Stimulated activated CD8-positive, alpha-beta memory T cell treated with anti-CD3 and anti-CD28 coated beads, Interleukin-12 subunit alpha, Interleukin-12 subunit beta, amount 100 ng/mL, for 4 hours (primary cell): ENCODE measurements at places on chromosomes 7 and 10.

DNA sequence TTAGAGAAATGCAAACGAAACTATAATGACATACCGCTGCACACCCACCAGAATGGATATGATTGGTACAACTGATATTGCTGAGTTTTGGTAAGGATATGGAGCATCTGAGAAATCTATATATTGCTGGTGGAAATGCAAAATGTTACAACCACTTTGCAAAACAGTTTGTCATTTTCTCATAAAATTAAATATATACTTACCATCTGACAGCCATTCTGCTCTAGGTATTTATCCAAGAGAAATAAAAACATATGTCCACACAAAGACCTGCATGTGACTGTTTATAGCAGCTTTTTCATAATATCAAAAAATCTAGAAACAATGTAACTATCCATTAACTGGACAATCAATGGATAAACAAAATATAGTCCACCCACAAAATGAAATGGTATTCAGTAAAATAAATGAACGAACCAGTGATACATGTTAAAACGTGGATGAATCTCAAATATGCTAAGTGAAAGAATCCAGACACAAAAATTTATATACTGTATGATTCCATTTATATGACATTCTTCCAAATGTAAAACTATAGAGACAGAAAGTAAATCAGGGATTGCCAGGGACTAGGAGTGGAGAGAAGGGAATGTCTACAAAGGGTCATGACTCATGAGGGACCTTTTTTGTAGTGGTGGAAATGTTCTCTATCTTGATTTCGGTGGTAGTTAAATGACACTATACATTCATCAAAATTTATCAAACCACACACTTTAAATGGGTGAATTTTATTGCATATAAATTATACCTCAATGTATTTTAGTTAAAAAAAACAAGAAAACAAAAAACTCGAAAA lies 312.0 kb upstream of the GLI3 start:
- no peak for DNase-seq

GRCh38 chr10:78857193-78857592 lies 211.6 kb upstream of the ZMIZ1 start:
- DNase-seq = no peak

DNA sequence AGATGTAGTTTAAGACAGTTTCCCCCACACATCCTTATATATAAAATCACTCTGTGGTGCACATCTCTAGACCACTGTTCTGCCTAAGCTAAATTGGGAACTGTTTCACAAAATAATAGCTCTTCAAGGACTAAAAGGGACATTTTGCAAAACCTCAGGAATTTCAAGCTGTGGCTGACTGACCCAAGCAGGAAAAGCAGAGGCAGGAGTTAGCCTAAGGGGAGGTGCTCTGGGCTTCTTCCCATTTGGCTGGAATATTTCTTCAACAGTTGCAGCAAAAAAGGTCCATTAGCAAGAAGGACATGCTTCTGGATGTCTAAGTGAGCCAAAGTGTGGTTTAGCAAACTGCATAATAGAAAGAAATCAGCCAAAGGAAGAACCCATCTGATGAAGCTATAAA lies 551.2 kb upstream of the ANKRD30A start:
- DNase-seq = no peak

- no peak for DNase-seq
Measured at GRCh38 chr10:83545901-83546391, 593.4 kb upstream of the GHITM start.

DNA sequence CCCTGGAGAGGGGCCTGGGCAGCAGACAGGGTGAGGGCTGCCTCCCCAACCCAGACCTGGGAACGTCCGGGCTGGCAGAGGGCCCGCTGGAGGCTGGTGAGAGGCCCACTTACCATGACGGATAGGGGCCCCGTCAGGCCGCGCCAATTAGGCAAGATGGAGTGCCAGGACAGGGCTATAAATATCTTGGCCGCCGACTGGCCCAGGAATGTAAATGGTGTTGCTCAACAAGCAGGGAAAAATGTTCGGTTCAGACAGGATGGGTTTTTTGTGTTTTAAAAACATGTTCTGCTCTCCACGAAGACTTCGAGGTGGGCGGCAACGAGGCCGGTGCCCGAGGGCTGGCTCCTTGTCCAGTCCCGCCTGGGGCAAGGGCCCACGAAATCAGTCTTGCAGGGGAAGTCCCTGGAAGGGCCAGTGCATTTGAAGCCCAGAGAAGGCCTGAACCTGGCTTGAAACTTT lies 35.8 kb upstream of the ELN start:
- no peak for DNase-seq

GRCh38 chr10:95877881-95878280 lies 29.9 kb upstream of the CC2D2B start:
- DNase-seq = no peak

DNA sequence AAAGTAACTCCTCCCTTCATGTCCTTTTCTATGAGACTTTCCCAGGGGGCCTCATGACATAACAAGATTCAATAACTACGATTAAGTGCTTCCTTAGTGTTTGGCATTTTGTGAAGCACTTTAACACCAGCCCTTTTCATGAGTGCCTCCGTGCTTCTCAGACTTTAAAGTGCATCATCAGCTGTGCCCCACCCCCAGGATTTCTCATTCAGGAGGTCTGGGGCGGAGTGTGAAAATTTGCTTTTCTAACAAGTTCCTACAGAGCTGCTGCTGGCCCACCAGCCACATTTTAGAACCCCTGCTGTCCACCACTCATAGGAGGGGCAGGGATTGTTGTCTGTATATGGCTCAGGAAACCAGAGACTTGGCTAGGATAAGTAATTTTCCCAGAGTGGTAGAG lies 445.3 kb downstream of the LRMDA start:
- no peak for DNase-seq

GRCh38 chr7:11831736-11832495 lies at the start of gene THSD7A:
Gene THSD7A (minus strand): TSS chr7:11832198. CDS start chr7:11831946, 252 bp downstream.
- DNase-seq = no peak

DNA sequence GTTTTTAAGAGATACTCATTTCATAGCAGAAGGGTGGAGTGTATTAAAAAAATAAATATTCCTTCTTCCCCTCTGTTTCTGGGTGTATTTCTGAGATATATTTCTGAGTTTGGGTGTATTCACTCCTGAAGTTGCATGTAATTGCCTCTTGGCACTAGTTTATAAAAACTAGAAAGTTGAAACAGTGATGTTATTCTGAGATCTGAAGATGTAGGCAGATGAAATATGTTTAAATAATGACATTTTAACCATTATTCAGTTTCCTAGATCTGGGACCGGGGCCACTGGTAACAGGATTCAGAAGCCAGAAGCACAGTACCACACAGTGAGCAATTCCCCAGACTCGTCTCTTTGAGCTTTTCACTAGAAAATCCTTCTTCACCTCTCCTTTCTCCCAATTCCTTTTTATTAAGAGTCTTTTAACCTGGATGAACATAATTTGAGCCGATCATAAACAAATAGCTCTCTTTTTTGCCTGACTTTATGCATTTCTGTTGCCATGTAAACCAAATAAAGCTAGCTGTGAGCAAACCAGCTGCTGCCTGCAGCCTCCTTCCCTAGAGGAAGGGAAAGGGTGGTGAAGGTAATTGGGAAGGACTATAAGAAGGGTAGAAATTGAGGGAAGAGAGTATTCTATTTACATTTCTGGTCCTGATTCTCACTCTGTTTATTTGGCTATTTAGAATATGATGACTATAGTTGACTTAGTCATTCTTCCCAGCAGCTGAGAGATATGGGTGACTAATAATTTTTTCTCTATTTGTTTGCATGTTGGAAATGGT lies 101.8 kb upstream of the STRIP2 start:
- DNase-seq = no peak

GRCh38 chr7:66157060-66157459 lies 42.4 kb downstream of the CRCP start:
- DNase-seq = no peak

GRCh38 chr10:88374392-88375175 lies 208.5 kb downstream of the RNLS start:
- no peak for DNase-seq

- no peak for DNase-seq
Measured at GRCh38 chr7:47653550-47654411, 71.9 kb upstream of the TNS3 start.

DNA sequence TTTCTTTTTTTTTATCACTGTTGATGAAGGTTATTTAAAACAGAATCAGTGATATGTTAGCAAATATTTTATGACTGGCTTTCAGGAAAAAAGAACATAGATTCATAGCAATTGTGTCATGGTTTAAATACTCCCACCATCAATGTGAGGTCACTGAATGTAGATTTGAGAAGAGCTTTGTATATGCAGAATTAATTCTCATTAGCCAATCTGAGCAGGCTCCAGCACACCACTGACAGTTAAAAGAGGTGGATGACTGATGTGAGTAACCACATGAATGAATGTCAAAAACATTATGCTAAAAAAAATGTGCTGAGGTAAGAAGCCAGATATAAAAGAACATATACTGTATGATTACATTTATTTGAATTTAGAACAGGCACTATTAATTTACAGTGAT lies 174.8 kb upstream of the KAT6B start:
- no peak for DNase-seq

DNA sequence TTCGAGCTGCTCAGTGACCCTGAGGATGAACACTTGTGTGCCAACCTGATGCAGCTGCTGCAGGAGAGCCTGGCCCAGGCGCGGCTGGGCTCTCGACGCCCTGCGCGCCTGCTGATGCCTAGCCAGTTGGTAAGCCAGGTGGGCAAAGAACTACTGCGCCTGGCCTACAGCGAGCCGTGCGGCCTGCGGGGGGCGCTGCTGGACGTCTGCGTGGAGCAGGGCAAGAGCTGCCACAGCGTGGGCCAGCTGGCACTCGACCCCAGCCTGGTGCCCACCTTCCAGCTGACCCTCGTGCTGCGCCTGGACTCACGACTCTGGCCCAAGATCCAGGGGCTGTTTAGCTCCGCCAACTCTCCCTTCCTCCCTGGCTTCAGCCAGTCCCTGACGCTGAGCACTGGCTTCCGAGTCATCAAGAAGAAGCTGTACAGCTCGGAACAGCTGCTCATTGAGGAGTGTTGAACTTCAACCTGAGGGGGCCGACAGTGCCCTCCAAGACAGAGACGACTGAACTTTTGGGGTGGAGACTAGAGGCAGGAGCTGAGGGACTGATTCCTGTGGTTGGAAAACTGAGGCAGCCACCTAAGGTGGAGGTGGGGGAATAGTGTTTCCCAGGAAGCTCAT lies 1.1 kb downstream of the DDIT4 start:
- peak; percentile 54 for DNase-seq

DNA sequence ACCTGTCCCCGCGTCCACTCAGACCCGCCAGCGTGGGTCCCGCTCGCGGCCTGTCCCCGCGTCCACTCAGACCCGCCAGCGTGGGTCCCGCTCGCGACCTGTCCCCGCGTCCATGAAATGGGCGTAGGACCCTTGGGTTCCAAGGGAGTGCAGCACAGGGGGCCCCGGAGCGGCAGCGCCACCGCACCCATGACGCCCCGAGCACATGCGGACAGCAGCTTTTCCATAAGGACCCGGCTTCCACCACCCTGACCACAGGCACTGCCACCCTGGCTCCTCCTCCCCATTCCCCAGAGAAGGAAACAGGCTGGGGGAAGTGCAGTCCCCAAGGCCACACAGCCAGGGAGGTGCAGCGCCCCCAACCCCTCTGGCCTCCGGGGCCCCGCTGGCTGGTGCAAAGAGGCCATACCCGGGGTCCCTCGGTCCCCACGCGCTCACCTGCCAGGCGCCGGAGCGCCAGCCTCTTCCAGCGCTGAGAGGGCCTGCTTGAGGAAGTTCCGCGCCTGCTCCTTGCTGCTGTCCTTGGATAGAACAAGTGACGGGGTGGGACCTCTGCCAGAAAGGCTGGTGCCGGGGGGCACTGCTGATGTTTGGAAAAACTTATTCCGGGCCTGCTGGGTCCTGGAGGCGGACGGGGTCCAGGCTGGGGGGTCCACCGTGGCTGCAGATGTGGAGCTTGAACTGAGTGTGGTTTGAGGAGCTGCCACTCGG lies 14.9 kb downstream of the MICALL2 start:
- no peak for DNase-seq

GRCh38 chr7:1562597-1563051 lies 6.6 kb upstream of the TMEM184A start:
- no peak for DNase-seq

- no peak for DNase-seq
Measured at GRCh38 chr10:27372095-27372494, 131.5 kb upstream of the ACBD5 start.

- DNase-seq = no peak
Measured at GRCh38 chr7:155168597-155169480, 98.7 kb downstream of the HTR5A start.

GRCh38 chr10:32349968-32350738 lies 3.2 kb upstream of the EPC1 start:
- no peak for DNase-seq

DNA sequence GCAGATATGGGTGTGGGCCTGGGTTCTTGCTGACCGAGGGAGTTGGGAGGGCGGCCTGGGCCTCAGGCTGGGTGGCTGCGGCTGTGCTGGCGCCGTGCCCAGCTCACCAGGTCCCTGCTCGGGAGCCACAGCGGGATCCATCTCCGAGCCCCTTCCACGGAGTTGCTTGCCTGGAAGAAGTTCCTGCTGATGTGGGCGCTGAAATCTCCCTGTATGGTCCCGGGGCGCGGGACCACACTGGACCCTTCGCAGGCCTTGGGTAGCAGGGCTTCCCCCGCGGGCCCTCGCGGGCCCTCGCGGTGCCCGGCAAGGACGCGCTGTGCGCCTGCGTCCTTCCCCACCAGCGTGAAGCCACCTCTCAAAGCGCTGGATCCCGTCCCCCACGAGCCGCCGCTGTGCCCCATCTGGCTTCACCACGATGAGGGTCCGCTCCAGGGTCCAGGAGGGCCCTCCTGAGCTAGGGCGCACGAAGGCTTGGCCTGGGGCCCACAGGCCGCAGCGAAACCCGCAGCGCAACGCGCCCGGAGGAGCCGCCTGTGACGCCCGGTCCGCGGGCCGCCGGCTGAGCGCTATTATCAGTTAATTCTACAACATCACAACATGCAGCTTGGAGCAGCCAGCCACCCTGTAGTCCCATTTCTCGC lies 31.5 kb downstream of the RAB19 start:
- no peak for DNase-seq

GRCh38 chr10:94006591-94007550 lies 13.1 kb downstream of the PLCE1 start:
- DNase-seq = no peak

GRCh38 chr7:22645418-22646181 lies 81.4 kb upstream of the IL6 start:
- no peak for DNase-seq

DNA sequence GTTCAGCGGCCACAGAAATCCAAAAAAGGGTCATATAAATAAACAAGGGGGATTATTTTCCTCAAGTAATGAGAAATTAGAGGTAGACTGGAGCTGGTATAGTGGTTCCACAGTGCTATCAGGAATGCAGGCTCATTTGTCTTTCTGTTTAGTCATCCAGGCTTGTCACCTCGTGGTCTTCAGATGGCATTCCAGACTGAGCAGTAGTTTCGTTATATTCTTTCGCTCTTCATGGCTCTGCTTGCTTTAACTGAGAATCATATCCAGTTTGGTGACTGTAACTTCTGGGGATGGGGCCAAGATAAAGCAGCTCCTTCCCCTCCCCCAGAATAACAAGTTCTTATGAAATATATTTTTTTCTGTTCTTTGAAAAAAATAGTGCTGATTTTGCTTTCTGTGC lies 9.5 kb downstream of the ANKIB1 start:
- DNase-seq = no peak

GRCh38 chr7:87204933-87205332 lies 14.6 kb downstream of the TMEM243 start:
- no peak for DNase-seq

- DNase-seq = no peak
Measured at GRCh38 chr7:12028508-12028907, 182.6 kb upstream of the TMEM106B start.
